ENCODE measurements at places on chromosomes 12 and 14.

- no peak for DNase-seq
Measured at GRCh38 chr12:44294649-44295048, 458.8 kb downstream of the TMEM117 start.

- no peak for DNase-seq
Measured at GRCh38 chr12:89251342-89252271, 100.7 kb downstream of the DUSP6 start.

GRCh38 chr14:94048691-94049624 lies 22.8 kb downstream of the OTUB2 start:
- DNase-seq: no peak

GRCh38 chr14:50834802-50835276 lies 3.9 kb upstream of the NIN start:
- no peak for DNase-seq

DNA sequence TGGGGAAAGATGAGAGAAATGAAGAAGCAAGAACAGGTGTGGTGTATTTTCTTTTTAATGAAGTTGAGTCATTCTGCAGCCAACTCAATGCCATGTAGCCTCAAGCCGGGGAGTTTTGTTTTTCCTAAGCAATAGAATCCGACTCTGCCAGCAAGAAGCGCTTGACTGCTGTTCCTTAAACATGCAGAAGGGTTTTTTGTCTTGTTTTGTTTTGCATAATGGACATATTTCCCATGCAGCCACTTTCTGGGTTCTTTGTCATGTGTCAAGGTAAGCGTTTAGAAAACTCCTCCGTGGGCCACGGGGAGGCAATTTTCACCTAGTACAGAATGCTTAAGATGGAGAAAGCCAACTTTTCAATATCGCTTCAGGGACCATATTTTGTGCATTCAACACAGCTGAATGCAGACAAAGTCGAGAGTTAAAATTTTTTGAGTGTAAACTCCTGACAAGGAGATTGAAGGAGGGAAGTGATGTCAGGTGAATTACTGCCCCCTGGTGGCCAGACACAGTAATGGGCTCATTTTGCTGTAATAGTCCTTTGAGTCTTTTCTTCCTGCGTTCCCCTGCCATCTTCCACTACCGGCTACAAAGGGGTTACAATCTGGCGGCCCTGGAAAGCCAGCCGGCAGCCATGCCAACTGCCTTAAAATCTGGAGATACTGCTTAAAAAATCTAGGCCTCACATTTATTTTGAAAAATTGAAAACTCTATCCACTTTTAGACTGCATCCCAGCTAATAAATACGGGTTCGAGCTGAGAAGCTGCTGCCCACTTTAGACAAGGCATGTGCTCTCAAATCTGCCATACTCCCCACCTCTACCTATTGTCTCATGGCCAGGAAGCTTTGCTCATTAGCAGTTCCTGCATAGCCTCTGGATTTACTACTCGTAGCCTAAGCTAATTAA lies 3.2 kb upstream of the FICD start:
- DNase-seq: peak; percentile 33

DNA sequence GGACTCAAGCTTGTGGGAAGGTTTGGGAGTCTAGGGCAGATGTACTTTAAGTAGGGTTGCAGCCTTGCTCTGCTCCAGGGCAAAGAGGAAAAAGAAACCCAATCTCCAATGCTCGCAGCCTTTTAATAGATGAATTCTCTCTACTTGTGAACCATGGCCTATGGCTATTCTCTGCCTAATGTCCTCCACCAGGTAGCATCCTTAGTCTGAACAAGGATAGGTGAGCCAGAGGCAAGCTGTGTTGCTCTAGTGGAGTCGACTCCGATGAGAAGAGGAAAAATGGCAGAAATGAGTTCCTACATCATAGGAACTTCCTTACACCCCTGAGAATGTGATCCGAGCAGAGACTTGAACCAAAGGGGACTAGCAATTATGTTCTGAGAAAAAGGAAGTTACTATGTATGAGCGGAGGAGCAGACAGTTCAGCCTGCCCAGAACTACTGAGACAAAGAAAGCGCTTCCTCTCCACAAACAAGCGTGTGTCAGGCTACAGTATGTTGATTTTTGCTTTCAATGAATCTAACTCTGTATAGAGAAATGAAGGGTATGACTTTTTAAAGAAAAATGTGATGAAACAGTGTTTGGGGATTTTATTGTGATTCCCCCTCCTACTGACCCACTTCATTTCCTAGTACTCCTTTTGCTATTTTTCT lies 153.6 kb upstream of the ARID2 start:
- no peak for DNase-seq

GRCh38 chr12:44592626-44593025 lies 283.5 kb downstream of the NELL2 start:
- no peak for DNase-seq

DNA sequence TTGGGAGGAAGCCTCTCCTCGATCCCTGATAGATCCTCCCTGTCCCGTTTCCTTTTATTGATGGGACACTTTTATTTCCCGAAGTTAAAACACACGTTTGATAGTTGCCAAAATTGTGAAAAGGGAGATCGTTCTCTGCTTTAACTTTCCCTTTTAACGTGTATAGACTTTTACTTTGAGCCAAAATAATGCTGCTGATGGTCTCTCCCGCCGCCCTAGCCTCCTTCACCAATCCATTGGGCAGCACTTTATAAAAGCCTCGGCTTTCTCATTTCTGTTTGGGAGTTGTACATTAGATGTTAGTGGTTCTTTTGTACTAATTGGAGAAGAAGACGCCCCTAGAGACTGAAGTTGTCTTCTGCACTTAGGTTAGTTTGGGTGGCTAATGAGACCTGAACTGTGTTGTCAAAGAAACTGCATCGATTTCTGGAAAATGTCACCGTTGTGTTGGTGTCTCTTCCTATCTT lies 1.4 kb downstream of the TMTC2 start:
- no peak for DNase-seq

DNA sequence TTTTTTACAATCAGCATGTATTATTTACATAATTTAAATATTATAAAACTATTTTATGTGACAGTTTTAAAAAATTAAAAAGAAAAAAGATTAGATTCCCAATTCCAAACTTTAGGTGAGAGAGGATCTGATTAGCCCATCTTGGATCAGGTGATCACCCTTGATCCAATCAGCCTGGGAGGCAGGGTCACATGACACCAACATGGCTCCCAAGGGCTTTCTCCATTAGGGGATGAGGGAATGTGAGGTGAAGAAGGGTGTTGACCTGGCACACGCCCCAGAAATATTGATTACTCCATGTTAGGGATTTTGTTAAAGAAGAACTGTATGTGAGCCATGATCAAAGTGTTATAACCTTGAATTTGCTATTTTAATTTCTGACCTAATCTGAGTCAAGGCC lies 225.4 kb downstream of the RBM19 start:
- no peak for DNase-seq

DNA sequence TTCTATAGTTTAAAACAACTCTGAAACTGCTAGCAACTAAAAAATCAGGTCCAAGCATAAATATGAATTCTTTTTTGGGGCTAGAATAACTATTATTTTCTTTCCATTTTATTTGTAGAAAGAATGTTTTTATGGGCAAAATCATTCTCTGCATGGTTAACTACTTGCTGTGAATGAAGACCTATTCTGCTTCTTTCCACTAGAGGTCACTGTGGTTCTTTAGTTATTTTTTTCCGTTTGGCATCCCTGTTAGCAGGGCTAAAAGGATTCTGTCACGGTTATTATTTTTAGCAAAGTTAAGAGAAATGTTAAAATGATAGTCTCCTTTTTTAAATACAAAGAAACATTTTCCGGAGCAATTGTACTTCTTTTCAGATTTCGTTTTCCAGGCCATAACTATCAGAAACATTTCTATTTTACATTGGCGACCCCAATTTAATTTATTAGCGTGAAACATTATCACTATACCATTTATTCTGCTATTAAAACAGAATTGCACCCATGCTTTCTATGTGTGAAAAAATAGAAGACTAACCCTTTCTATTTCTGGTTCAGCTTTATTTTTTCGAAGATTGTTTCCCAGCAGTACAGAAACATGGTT lies 404.8 kb downstream of the ATP23 start:
- DNase-seq: no peak

DNA sequence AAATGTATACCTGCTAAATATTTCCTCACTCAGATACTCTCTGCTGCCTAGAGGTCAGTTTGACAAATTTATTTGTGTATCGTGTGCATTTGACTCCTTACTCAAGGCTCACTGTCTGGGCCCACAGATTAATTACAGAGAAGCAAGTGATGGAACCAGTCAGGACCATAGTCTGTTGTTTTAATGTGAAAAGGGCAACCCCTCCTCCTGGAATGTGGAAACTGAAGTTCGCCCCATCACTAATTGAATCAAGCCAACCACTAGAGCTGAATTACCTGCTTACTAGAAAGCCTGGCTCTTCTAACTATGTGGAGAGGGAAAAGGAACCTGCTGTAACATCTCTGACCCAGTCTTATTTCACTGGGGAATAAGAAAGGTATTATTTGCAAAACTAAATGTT lies 199.9 kb upstream of the KRR1 start:
- DNase-seq: no peak

DNA sequence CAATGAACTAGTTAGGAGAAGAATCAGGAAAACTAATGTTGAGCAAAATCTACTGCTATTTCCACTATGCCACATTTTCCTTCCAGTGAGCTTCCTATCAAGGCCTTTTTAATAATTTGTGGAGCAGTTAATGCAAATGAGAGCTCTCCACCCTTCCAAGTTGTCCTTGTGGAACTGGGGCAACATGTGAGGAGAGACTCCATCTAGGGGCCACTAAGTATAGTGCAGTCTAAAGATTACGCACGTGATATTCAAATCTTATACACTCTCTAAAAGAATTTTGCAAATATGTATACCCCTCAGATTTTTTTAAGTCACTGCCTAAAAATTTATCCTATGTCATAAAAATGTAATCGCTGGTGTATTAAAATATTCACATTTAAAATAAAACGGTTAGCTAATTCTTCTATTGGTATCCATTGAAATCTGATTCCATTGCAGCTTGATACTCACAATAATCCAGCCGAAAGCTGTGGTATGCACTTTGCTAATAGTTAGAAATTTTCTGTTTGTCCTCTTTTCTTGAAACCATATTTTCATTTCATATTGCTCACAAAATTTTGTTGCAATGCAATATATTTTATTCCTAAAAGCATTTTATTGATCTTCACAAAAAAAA lies 100.1 kb downstream of the PAH start:
- peak; percentile 8 for DNase-seq

- no peak for DNase-seq
Measured at GRCh38 chr12:86104087-86104486, 152.1 kb downstream of the MGAT4C start.

DNA sequence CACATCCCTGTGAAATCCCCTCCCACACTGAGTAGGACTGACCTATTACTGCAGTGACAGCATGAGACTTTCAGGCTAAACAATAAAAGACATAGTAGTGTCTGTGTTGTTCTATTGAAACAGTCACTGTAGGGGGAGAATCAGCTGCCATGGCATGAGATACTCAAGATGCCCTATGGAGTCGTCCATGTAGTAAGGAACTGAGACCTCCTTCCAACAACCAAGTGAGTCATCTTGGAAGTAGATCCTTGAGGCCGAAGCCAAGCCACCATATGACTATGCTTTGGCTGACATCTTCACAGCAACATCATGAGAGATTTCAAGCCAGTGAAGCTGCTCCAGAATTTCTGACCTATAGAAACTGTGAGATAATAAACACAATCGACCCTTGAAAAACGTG lies 12.1 kb upstream of the LRP6 start:
- DNase-seq: no peak

GRCh38 chr12:26204612-26205289 lies 9.4 kb downstream of the SSPN start:
- no peak for DNase-seq

DNA sequence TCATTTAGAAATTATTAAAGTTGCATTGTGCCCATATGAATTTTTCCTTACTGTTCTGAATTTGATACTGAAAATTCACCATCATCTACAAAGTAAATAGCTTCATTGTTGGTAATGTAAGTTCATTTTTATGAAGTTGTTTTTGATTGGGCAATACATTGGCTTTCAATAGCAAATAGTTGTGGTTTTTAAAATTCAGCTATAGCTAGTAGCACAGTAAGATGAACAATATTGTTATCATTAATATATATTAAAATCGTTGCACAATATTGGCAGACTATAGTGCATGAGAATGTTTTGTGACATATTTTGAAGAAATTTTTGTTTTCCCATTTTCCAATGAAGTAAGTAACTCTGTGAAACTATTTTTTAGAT lies 575.0 kb downstream of the PRKD1 start:
- DNase-seq: no peak

DNA sequence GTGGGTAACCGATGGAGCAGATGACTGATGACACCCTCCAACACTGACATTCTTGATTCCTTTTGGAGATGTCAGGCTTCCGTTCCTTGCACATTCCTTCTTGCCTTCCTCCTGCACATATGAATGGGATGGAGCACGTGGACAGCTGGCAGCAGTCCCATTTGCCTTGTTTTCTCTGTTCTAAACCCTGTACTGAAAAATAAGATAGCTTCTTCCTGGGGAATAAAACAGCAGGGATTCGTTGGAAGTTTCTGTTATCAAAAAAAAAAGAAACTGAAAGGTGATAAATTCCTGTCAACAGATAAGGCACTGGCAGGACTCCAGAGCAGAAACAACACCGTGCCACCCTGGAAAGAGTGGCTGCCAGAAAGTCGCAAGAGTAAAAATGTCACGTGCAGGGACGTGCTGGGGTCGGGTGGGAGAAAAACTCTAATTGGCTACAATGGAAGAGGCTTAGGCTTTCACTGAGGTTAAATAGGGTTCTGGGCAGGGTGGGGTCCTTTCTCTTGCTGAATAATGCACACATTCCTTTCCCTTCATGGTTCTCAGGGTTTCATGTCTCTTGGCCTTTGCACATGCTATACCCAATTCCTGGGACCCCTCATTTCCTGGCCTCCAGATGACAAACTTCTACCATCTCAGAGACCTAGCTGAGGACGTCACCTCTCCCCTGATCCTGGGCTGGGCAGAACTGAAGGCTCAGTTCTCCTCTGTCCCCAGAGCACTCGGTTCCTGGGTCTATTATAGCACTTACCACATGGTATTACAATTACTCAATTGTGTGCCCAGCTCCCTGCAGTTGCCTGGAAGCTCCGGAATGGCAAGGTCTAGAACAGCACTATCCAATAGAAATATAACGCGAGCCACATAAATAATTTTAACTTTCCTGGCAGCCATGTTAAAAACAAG lies 7.0 kb upstream of the NUAK1 start:
- no peak for DNase-seq

DNA sequence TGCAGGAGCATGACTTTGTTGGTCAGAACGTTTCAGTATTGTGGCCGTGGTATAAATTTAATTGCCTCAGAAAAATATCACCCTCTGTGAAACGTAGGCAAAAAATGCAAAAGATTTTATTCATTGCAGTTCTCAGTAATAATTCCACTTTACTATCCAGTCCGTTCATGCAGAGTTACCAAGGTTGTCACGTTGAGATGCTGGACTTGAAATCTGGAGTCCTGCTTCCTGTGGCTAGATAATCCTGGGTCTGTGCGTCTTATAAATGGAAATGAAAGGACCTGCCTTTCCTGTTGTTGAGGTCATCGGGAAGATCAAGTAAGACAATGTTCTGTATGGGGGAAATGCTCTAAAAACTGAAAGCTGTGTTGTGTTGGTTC lies 1.3 kb upstream of the AVPR1A start:
- DNase-seq: no peak
